Stimulated activated CD8-positive, alpha-beta memory T cell treated with anti-CD3 and anti-CD28 coated beads, Interleukin-4, amount 100 ng/mL, for 1 hour (primary cell): ENCODE measurements at places on chromosomes 16 and 17.
A peak's percentile ranks its signal among the peaks of the same experiment; 100 is the strongest.

GRCh38 chr16:59397638-59398037 is 663.5 kb upstream of the GOT2 start:
- no peak for DNase-seq

- DNase-seq = no peak
Observed at GRCh38 chr17:15483431-15483830, 16.0 kb upstream of the CDRT4 start.

GRCh38 chr17:28368915-28369683 is 1.0 kb downstream of the VTN start:
- DNase-seq = no peak

- DNase-seq = no peak
Observed at GRCh38 chr16:4651827-4652226, 27.2 kb downstream of the MGRN1 start.

- no peak for DNase-seq
Observed at GRCh38 chr17:351875-352420, 659 bp downstream of the RPH3AL start.

DNA sequence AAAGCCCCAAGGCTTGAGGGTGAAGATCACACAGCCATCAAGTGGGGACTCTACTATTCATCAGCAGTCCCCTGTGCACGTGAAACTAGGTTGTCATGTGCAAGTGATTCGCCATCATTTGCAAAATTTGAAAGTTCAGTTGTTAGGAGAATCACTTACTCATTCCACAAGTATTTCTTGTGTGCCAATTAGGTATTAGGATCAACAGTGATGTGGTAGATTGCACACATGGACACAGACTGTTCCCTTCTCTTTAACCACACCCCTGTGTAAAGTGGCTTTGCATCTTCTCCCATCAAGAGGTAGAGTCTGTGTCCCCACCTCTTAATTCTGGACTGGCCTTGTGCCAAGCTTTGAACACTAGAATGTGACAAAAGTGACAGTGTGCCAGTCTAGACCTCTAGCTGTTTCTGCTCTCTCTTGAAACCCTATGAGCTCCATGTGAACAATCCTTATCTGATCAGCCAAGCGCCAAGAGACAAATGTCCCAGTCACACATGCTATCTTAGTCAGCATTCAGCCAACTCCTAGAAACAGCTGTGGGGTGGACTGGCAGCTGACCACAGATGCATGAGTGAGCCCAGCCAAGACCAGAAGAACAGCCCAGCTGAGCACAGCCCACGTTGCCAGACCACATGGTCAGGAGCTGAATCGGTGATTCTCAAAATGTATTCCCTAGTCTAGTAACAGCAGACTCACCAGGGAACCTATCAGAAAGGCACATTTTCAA is 31.5 kb upstream of the SHISA9 start:
- DNase-seq = no peak

DNA sequence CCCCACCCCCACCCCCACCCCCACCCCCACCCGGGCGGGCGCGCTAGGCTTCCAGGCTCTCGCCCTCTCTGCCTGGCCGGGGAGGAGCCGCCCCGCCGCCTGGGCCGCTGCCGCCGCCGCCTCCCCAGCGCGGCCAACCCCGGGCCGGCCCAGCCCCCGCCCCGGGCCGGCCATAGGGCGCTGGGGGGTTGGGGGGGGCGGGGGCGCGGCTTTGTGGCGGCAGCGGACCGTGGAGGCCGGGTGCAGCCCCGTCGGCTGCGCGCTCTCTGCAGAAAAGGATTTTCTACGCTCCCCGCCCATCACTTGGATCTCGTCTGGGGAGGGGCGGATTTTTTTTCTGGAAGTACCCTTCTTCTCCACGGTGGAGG is 230.9 kb downstream of the MRTFB start:
- no peak for DNase-seq

DNA sequence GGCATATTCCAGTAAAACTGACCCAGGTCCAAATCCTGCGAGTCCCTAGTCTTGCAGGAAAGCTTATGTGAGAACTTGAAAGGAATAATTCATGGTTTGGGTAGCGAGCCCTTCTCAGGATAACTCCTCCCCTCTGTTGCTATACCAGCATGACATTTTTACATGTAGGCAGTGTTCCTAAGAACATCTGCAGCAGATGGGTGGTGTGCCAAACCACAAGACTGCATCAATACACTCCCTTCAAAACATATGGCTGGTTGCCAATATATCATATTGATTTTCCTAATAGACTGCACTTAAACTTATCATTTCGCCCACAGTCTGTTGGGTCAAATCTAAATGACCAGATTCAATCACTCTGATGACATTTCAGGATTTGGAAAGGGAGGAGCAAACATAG is 19.9 kb downstream of the PSME3IP1 start:
- no peak for DNase-seq

GRCh38 chr17:78766225-78766624 is 15.8 kb downstream of the CYTH1 start:
- DNase-seq = no peak

GRCh38 chr16:64098451-64098850 is 1023.4 kb downstream of the CDH11 start:
- DNase-seq = no peak

DNA sequence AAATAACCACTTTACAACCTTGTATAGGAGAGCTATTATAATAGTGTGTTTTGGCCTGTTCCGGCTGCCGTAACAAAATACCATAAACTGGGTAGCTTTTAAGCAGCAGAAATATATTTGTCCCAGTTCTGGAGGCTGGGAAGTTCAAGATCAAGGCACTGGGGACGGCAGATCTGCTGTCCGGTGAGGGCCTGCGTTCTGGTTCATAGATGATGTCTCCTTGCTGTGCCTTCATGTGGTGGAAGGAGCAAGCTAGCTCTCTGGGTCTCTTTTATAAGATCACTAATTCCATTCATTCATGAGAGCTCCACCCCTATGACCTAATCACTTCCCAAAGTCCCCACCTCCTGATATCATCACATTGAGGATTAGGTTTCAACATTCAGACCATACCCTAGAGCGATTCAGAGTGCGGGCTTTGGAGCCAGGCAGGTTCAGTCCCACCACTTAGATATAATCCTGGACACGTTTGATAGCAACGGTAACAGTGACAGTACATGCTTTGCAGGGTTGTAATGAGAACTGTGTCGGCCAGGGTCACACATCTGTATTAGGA is 76.2 kb upstream of the ZFHX3 start:
- no peak for DNase-seq

DNA sequence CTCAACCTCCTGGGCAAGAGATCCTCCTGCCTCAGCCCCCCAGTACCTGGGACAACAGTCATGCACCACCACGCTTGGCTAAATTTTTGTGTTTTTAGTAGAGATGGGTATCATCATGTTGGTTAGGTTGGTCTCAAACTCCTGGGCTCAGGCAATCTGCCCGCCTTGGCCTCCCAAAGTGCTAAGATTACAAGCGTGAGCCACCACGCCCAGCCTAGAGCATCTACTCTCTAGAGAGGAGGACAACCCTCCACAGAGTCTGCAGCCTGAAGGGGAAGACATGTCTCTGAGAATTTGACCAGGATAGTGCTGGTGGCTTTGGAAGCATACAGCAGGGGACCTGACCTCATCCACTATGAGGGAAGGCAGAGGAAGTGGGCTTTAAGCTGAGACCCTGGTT is 4.7 kb upstream of the GRB2 start:
- no peak for DNase-seq

GRCh38 chr16:68704232-68704867 is 32.7 kb upstream of the CDH1 start:
- DNase-seq = peak; percentile 28

DNA sequence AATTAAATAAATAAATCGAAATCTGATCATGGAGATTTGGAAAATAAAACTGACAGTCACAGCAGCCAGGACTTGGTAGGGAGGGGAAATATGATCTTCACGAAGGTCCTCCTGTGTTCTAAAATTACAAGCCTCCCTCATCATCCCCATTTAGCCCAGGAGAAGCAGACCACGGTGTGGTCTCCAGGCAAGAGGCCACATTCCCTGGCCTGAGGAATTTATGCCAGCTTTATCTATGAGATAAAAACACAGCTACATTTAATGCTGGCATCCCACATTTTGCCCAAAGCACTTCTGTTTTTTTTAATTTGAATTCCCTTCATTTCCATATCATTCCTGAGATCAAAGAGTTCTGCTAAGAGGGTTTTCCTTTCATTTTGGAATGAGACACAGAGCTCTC is 43.2 kb downstream of the ABCC12 start:
- no peak for DNase-seq

GRCh38 chr16:30063893-30064728 is 1.4 kb upstream of the ALDOA start:
- no peak for DNase-seq

DNA sequence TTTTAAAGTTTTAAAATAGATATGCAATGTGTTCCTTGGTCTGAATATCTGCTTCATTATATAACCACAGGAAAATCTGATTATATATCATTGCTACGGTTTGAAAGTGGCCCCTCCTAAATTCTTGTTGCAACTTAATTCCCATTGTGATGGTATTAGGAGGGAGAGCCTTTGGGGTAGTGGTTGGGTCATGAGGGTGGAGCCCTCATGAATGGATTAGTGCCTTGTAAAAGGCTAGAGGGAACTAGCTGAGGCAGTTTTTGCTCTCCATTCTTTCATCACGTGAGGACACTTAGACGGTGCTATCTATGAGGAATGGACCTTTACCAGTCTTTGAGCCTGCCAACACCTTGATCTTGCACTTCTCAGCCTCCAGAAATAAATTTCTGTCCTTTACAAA is 7.6 kb downstream of the ABCA6 start:
- DNase-seq = no peak

DNA sequence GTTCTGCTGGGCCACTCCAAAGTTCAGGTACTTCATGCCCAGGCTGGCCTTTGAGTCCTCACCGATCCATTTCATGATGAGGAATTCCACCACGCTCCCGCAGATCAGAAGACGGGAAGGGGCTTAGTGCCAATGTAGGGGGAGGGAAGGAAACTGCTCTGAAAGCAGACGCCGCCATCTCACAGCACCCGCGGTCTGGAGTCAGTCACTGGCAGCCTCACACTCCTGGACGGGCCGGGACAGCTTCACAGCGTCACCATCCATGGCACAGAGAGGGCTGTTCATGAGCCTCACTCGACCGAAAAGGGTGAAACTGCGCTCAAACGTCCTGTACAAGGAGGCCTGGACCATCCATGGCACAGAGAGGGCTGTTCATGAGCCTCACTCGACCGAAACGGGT is 62.0 kb downstream of the RPH3AL start:
- no peak for DNase-seq

DNA sequence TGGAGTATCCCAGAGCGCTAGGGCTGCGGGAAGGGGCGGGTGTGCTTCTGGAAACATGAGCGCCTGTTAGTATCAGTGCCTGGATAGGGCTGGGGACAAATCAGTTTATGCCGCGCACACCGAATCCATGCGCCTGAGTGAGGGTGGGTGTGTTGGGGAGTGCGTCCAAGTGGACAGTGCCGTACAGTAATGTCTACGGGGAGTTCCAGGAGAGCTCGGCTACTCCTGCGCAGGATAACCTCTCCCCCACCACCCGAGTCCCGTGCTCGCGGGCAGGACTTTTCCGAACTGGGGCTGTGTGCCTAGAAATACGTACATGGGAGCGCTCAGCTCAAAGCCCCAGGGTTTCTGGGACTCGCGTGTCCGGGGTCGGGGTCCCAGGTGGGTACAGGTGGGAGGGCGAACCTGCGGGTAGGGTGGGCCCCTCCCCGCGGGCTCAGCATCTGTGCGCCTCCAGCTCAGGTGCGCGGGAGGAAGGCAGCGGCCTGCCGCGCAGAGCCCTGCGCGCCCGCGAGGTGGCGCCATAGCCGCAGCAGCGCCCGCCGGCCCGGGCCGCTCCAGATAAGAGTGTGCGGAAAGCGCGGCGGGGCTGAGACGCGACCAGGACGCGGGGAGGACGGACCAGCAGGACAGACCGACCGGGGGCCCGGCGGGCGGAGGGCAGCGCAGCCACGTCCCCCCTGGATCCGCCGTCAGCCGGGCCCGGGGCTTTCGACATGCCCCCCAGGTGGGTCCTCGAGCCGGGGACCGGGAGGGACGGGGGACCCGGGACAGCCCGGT is at the start of gene HIC1:
TSS of gene HIC1 (plus strand) at position 592 of the 780 bp plus-strand sequence. CDS start 1,588 bp downstream, outside the sequence.
- peak; percentile 58 for DNase-seq

DNA sequence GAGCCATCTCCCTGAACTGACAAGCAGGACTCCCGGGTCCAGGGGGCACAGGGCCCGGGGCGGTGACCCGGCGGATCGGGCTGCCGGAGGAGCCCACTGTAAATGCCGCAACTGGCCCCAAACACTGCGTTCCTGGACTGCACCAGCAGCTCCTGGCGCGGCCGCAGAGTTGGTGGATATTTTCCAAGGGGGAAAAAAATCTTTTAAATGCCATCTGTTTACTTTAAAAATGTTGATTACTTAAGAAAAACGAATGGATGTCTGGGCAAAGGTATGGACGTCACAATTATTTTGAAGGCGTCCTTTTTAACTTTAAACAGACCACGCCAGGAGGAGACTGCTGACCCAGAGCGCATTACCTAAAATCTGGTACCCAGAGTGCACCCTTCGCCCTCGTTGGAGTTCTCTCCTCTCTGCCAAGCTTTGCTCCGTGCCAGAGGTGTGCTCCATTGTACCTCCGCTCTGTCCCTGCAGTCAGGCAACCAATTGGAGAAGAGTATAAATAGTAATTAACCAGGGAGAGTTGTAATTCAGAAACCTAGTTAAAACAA is 3.4 kb downstream of the HS3ST3B1 start:
- DNase-seq = no peak

- no peak for DNase-seq
Observed at GRCh38 chr16:56848955-56849689, 15.9 kb upstream of the SLC12A3 start.

DNA sequence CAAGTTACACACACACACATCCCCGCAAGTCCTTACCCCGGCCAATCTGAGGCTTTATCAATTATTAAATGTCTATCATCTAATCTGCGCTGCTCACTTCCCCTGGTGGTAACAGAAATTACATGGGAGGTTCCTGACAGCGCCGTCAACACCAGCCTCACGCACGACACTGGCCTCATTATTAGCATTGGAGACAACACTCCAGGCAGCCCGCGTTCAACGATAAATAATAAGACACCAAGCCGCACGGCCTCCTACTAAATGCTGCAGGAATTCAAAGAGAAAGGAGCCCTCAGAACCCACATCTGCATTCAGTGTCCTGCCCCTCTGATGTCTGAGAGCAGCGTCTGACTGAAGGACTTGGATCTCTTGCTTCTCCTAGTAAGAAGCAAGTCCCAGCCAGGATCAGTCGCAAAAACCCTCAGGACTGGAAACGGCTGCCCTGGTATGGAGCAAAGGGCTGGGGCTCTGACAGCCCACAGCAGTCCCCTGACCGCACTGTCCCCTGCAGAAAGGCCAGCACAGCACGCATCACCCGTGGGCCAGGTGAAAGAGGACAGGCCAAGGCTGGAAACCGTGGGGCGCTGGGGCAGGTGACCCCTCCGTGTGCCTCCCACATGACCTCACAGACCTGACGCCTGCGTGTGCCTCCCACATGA is 7.6 kb upstream of the RPH3AL start:
- no peak for DNase-seq

DNA sequence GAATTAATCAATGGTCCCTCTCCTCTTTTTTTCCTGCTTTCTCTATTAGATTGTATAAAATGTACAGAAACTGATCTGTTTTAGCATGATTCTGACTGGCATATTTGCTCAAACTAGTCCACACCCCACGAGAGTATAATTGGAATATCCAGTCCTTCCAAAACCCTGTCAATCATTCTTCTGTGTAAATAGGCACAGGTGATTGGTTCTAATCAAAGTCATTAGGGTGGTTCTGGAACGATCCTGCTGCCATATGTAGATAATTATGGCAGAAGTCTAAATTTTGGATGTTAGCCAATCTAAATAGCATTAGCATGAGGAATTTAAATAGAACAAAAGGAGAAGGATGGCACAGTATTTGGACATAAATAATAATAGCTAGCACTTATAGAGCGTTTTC is 165.7 kb downstream of the SHISA6 start:
- no peak for DNase-seq

GRCh38 chr16:25950586-25951281 is 259.0 kb downstream of the HS3ST4 start:
- no peak for DNase-seq
